NCI-H748 treated with DMSO at 0.1 percent for 48 hours (cell line): ENCODE measurements at places on chromosomes 1 and 21.
A peak's percentile ranks its signal among the peaks of the same experiment; 100 is the strongest.

GRCh38 chr1:24294228-24294672 lies 24.9 kb upstream of the GRHL3 start:
- DNase-seq, result no peak

DNA sequence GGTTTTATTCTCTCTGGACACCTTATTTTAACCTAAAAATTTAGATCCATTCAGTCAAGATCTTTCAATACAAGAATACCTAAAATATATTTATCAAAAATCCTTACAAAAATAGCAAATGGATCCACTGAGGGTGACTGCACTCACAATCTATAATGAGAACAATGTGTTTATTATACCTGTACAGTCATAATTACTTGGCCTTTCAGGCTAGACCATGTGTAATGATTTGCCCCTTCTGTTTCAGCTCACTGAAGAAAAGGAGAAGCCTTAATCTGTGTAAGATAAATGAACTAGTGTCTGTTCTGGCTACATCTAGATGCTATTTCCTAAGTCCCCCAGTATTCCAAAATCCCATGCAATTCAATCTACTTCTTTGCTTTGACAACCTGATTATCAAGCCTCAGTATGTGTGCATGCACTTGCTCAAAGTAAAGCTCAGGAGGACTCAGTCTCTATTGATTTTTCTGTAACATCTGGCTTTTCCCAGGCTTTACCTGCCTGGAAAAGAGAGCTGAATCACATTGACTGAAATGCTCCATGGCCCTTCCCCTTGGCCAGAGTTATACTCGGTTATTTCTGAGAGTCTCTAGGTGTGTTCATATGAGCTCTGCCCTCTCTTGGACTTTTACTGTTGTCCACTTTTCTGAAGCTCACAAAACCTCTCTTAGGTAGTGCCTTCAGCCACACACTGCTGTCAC lies 27.6 kb downstream of the CRP start:
- no peak for DNase-seq

- peak; percentile 8 for DNase-seq
Observed at GRCh38 chr1:84442256-84442655, 36.8 kb upstream of the RPF1 start.

DNA sequence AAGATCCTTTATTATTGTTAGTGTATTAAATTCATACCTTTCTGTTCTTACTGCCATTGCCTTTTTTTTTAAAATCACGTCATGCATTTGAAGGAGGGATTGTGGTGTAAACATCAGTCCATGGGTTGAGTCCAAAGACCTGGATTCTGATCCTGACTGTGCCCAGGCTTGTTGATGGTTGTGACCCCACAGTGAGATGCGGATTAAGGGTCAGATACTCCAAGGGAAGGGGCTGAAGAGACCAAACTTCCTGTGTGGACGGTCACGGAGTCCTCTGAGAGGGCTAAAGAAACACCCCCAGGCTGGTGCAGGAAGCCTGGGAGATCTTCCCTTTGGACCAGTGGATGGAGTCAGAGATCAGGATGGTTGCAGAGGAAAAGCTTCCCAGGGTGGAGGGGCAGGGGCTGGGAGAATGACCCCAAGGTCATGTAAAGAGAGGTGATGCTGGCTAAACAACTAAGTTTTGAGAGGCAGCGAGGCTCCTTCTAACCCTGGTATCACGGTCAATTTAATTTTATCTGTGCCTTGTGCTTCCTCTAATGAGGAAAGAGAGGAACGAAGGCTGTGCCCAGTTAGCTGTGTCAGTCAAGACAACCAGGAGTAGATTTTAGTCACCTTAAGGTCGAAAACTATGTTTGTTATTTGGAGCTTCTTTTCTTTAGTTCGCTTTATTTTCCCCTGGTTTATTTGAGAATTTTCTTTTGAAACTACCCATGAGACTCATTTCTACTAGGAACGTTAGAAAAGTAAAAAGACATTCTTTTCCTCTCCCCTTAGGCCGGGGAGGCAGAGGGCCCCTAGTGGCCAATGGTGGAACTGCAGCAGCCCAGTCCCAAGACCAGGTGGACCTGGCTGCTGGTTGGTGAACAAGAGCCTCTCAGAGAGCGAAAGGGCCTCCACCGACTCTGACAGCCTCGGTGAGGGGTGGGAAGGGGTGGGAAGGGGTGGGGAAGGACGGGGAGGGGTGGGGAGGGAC lies 8.7 kb upstream of the GPR161 start:
- peak; percentile 39 for DNase-seq

DNA sequence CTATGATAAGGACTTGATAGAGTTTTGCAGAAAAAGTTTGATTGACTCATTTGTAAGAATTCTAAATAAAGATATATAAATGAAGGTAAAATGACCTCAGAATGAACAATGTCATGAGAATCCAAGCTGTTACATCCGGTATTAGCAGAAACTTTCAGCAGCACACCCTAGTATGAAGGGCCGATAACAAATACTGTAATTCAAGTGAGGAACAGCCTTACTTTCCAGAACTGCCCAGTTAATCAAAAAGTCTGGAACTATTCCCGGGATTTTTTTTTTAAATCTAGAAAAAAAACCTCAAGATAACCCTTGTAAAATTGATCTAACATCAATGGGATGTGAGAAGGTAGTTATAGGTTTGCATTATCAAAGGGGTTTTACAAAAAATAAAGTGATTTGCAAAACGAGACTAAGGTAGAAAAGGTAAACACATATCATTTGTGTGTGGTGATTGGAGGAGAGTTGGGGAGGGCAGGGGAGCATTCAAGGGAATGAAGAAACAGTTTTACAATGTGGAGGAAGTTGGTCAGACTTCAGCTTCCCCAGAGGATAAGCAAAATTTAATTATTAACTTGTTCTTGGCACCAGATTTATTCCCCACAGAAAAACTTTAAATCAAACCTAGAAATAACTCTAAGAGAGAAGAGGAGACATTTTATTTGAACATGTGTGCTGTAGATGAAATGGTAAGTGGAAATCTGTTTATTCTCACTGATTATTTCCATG lies 75.9 kb upstream of the VCAM1 start:
- no peak for DNase-seq

GRCh38 chr1:26404641-26405040 lies 6.0 kb upstream of the LIN28A start:
- DNase-seq, result no peak

- no peak for DNase-seq
Observed at GRCh38 chr1:204307334-204307883, 52.3 kb downstream of the PLEKHA6 start.

GRCh38 chr1:201570886-201571624 lies 32.1 kb downstream of the NAV1 start:
- DNase-seq, result no peak

GRCh38 chr1:92404661-92405060 lies 82.1 kb downstream of the GFI1 start:
- DNase-seq, result no peak

DNA sequence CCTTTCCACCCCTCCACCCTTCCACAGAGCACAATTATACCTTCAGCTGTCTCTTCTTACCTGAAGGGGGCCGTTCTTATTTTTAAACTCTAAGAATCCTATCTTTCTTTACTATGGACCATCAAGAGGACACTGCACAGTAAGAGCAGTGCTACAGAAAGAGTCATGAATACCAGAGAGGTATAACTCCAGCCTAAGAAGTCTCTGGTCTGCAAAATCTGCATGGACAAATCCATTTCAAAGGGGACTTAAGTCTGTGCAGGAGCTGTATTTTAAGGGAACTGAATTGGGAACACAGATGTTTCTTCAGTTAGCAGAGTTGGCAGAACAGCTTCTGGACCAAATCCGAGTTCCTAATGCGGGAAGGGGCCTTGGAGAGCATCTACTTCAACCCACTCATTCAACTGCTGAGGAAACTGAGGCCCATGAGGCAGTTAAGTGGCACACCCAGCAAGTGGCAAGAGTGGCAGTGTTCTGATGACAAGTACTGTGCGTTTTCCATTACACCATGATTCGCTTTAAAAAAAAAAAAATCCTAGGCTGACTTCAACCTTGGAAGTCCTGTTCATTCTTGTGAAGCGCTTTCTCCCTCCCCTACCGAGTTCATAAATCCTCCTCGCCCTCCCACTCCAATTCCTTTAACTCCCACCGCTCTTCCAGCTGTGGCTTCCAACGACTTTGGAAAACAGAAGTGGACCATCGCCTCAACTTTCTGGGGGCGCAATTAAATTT lies 1.8 kb downstream of the PLPP3 start:
- no peak for DNase-seq

DNA sequence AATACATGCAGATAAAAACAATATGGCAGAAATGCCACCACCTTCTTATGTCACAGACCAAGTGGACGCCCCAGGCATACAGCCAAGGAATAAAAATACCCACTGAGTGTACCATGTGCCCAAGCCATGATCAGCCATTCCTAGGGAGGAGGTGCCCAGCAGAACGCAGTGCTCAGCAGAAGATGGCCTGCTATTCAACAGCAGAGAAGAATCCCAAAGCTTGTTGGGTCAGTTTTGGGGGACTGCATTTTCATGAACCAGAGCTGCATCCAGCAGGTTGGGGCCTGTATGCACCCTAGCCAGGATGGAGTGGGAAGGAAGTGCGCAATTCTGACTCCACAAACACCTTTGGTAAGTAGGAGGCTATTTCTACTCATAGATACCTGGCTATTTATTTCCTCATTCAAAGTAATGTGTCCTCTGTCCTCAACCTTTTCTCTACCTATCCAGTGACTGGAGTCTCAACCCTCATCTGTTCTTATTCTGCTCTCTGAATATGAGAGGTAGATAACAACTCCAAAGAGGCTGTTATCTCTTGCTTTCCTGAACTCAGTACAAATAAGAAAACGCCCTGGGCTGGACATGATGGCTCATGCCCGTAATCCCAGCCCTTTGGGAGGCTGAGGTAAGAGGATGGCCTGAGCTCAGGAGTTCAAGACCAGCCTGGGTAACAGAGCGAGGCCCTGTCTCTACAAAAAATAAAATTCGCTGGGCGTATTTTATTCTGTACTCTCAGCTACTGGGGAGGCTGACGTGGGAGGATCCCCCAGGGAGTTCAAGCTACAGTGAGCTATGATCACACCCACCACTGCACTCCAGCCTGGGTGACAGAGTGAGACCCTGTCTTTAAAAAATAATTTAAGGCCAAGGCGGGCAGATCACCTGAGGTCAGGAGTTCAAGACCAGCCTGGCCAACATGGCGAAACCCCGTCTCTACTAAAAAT lies 2.5 kb upstream of the PLEKHM2 start:
- DNase-seq, result no peak

GRCh38 chr21:22128671-22129070 lies 1130.5 kb downstream of the NCAM2 start:
- DNase-seq, result no peak

- DNase-seq, result no peak
Observed at GRCh38 chr1:175000697-175001187, 995 bp downstream of the CACYBP start.

DNA sequence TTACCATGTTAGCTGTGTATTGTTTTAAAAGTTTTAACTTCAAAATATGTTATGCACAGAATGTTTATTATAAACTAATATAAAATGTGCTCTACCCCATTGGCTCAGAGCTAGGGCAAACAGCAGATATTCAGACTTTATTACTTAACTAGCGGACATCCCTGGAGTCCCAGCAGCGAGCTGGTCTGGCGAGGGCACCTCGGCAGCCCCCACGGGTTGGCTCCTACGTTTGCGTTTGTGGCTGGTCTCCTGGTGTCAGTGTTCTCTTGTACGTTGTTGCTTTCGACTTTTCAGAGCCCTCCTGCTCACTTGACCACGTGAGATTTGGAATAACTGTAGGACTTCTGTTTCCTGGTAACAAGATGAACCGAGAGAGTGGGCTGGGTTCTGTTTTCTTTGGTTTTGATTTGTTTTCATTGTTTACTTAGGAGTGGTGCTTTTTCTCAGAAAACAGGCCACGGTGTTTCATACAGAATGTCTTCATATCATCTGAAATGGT lies 44.5 kb downstream of the CBS start:
- no peak for DNase-seq

- DNase-seq, result peak; percentile 19
Observed at GRCh38 chr1:216815260-216816131, 92.3 kb upstream of the ESRRG start.

- DNase-seq, result no peak
Observed at GRCh38 chr1:103584537-103584936, 13.1 kb downstream of the AMY2B start.

DNA sequence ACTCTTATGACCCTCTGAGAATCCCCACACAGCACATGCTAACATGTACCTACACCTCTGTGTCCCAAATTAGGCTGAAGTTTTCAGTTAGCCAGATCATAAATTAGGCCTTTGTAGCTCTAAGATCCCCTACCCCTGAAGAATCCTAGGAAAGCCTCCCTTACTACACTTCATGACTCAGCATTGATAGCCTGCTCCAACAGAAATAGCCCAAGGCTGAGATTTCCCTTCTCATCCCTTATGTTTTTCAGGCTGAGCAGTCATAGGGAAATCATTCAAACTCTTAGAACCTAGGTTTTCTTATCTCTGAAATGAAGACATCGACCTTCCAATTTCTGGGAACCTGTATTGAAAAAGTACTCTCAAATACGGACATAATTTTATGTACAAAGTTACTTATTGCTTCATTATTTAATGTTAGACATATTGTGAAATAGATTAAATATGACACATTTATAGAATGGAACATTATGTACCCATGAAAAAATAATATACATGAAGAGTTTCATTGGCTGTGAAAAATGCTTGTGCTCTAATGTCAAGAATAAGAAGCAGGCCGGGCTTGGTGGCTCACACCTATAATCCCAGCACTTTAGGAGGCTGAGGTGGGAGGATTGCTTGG lies 122.4 kb upstream of the UBE2U start:
- DNase-seq, result no peak

- no peak for DNase-seq
Observed at GRCh38 chr1:34591751-34592629, 162.9 kb upstream of the GJB5 start.

GRCh38 chr1:117871013-117871412 lies 58.4 kb downstream of the GDAP2 start:
- DNase-seq, result no peak

GRCh38 chr21:33026443-33026858 lies 716 bp downstream of the OLIG2 start:
- no peak for DNase-seq

- no peak for DNase-seq
Observed at GRCh38 chr21:45331531-45332147, 43.9 kb upstream of the POFUT2 start.

- DNase-seq, result no peak
Observed at GRCh38 chr1:30437059-30437576, 286.3 kb downstream of the MATN1 start.

DNA sequence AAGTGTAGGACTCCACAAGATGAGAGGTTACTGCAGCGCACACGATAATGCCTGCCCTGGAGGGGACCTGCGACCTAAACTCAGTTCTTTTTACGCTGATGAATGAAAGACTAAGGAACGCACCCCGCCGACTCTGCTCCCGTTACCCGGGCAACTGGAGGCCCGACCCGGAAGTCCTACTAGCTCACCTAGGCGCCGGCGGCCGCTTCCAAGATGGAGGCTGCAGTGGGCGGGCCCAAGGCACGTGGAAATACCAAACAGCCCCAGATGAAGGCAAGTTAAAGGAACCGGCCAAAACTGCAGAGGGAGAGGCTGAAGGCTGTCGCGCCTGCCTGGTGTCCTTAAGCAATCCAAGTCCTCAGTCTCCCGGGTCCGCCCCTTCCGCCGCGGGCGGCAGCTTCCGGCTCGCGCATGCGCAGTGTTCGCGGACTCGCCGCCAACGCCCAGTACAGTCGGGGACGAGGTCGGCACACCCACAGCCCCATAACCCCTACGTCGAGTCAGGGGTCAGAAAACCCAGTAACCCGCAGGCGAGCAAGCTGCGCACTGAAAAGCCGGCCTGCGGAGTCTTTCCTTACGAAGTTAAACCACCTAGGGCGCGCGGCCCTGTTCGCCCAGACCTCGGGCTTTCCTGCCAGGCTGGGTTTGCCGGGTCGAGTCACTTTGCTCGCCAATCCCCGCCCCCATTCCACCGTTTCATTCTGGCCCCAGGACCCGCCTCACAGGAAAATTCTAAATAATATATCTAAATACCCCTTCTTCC lies at the start of gene SETD4:
Gene SETD4, minus strand, starts transcription at position 368 of the 763 bp plus-strand sequence. CDS start 1,638 bp downstream, outside the sequence.
- DNase-seq, result peak; percentile 94

- DNase-seq, result no peak
Observed at GRCh38 chr1:82700476-82700875, 899.7 kb downstream of the ADGRL2 start.
